H7 (cell line): ENCODE measurements at places on chromosomes 2 and 18.

- DNase-seq: no peak
Measured at GRCh38 chr2:64942693-64943092, 46.5 kb upstream of the SLC1A4 start.

DNA sequence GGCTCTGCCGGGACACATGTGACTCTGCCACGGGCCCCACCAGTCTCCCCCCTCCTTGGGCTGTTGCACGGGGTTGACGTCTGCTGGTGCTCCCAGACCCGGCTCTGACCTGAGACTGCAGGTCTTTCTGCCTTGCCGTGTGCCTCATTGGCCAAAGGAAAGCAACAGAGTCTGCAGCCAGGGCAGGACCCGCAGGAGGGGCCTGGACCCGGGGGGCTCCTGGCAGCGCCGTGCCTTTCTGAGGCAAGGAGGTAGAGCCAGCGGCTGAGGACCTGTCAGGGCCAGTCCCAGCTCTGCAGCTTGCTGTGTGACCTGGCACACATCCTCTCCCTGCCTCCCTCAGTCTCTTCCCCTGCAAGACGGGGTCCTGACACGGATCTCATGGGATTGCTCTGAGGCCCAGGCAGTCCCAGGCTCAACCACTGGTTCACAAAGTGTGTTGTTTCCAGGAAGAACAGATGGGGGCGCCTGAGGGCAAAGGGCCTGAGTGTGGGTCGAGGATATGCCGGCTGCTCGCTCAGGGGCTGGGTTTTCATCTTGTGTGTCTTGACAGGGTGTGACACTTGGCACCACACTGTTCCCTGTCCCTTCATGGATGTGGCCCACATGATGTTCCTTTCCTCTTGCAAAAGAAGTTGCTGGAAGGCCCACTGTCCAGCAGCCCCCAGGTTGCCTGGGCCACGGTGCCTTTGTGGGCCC, 9.0 kb downstream of the CAPN10 start:
- peak; percentile 94 for DNase-seq

GRCh38 chr2:6443061-6443823, 422.5 kb downstream of the CMPK2 start:
- no peak for DNase-seq

DNA sequence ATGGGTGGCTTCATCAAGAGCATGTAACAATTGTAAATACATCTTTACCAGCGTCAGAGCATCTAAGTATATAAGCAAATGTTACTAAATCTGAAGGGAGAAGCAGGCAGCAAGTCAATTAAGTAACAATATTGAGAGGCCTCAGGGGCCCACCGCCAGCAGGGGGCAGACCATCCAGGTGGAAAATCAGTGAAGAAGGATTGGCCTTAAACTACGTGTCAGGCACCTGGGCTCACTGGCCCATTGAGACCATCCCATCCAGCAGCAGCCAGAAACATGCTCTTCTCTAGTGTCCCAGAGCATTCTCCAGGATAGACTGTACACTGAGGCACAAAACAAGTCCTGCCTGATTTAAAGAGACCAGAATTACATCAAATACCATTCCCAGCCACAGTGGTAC, 96.2 kb upstream of the SNTG2 start:
- DNase-seq: peak; percentile 92

GRCh38 chr2:113890253-113891235, 655 bp downstream of the ACTR3 start:
- peak; percentile 78 for DNase-seq

- peak; percentile 1 for DNase-seq
Measured at GRCh38 chr2:226048611-226049010, 649.1 kb downstream of the NYAP2 start.

DNA sequence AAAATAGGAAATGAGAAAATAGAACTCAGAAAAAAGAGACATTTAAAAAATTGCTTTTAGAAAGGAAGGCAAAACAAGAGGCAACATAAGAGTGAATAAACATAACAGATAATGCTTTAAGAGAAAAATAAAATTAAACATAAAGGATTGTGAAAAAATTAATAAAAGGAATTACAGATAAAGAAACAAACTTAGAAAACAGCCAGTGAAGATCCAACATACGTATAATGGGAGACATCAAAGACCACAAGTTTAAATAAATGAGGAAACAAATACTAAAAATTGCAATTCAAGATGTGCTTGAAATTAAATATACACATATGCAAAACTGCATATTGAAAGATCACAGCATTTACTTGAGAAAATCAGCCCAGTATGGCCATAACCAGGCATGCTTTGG, 448.9 kb downstream of the NBAS start:
- no peak for DNase-seq

DNA sequence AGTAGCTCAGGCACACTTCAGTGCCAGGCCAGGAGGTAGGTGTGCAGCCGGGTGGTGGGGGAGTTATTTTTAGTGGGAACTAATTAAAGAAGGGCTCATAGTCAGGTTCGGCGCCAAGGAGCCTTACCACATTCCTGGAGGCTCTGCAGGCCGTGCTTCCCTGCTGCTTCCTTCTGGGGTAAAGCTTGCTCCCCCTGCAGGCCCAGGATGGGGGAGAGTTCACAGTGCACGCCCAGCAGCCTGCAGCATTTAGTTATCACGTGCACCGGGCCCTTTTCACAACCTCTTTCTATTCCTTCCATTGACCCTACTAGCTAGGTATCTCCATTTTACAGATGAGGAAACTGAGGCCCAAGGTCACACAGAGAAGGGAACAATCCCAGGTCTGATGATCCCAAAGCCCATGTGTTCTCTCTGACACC, 2.5 kb downstream of the KCNF1 start:
- DNase-seq: peak; percentile 89

DNA sequence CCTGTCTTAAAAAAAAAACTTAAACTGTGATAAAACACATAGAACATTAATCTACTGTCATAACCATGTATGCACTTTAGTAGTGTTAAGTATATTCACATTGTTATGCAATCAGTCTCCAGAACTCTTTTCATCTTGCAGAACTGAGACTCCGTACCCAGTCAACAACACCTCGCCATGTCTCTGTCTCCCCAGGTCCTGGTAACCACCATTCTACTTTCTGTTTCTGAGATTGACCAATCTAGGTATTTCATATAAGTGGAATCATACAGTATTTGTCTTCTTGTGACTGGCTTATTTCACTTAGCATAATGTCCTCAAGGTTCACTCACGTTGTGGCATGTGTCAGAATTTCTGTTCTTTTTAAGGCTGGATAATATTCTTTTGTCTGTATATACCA, 290.8 kb upstream of the CXCR4 start:
- no peak for DNase-seq

- peak; percentile 48 for DNase-seq
Measured at GRCh38 chr18:12838178-12838634, 45.8 kb downstream of the PTPN2 start.

DNA sequence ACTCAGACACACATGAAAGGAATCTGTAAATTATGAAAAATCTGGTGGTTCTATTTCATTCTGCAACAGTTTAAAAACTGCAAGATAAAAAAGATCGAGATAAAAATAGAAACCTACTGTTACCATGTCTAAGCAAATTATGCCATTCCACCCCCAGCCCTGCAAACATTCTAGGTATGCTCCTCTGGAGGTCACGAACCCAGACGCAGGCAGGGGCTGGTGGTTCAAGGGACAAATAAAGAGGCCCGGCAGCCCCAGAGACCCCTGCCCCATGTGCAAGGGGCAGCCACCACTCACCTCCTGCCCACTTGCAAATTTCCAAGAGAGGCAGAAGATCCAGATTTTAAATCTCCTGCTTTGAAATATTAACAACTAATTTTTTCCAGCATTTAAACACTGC, 210.5 kb downstream of the ANAPC1 start:
- no peak for DNase-seq

- DNase-seq: no peak
Measured at GRCh38 chr2:164287056-164287455, 334.2 kb downstream of the GRB14 start.

DNA sequence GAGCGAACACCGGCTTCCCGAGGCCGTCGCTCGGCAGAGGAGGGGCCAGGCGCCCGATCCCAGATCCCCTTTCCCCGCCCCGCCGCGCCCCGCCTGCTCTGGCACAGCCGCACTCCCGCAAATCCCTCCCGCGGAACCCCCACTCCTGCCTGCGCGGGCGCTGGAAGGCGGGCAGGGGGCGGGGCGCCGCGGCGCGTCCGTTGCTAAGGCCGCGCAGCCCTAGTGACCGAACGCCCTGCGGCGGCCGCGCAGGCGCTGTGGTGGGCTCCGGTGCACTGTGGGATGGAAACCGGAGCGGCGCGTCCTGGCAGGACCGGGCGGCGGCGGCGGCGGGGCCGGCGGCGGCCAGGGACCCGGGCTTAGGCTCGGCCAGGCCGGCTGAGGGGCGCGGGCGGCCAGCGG, at the start of gene TRAF3IP1:
TRAF3IP1 (plus strand) TSS at position 273 of the 402 bp plus-strand sequence. CDS start 145 bp downstream, outside the sequence.
- peak; percentile 99 for DNase-seq

DNA sequence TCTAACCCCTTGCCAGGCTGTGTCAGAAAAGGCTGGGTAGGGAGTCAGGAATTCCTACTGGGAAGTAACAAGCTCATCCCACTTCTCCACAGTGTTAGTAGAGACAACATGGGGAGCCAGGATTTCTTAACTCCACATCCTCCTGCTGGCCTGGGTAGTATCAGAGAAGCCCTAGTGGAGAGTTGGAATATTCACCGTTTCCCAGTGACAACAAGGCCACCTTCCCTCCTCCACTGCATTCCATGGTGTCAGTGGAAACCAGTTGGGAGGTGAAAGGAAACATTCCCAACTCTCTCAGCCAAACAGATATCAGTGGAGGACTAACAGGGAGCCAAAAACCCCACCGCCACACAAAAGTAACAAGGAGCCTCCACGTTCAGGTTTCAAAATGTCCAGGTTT, 41.2 kb downstream of the SRD5A2 start:
- DNase-seq: peak; percentile 33

GRCh38 chr2:57908736-57909161, 137.9 kb upstream of the VRK2 start:
- DNase-seq: no peak

DNA sequence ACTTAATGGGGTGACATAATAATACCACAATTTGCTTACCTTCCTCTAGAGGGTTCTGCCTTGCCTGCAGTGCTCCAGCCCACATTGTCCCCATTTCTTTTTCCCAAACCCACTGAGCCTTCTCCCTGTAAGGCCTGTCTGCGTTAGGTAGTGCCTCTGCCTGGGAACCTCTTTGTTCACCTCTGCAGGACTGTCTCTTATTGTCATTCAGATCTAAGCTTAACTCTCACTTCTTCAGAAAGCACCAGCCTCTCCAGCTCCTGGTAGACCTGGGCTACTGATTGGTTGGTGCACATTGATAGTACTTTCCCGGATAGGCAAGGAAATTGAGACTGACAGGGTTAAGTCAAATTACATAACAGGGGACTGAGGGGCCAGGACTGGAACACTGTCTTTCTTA, 49.1 kb downstream of the CCDC85A start:
- peak; percentile 31 for DNase-seq

GRCh38 chr2:160429248-160430000, 64.2 kb downstream of the RBMS1 start:
- DNase-seq: no peak

GRCh38 chr2:18750672-18751554, 161.5 kb upstream of the NT5C1B start:
- DNase-seq: no peak

GRCh38 chr2:99818842-99819241, 323.5 kb downstream of the AFF3 start:
- DNase-seq: no peak

- peak; percentile 85 for DNase-seq
Measured at GRCh38 chr2:218985325-218986091, 524 bp upstream of the FEV start.

DNA sequence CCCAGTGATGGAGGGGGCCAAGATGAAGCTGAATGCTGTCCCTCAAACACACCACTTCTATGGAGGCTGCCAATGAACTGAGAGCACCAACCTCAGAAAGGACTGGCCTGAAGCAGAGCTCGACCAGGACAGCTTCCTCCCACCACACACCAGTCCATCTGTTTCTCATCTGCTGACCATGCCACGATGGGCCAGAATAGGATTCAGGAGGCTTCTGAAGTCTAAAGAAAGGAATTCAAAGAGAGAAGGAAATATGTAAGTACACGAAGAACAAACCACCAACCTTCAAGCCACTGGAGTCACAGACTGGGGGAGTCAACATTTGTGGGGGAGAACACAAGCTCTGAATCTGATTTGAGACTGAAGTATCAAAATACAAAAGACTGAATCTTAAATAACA, 157.6 kb upstream of the CCDC68 start:
- DNase-seq: no peak

DNA sequence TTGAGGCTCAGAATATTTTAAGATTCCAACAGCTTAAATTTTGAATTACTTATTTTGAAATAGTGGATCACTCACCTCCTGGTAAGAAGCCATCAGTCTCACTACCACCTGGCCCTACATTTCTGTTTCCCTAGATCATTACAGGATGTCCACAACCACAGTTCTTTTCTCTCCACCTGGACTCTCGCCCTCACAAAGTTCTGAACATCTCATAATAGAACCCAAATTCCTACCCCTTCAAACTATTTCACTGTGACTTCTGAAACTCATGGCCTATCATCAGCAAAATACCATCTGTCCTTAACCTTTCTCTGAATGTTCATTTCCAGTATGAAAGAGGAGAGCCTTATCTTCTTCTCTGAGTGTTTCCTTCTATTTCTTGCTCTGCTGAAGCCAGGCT, 299.2 kb upstream of the MGAT5 start:
- DNase-seq: no peak

GRCh38 chr2:132815516-132815915, 145.5 kb upstream of the LYPD1 start:
- no peak for DNase-seq

GRCh38 chr2:110858993-110859701, 126.8 kb downstream of the ACOXL start:
- DNase-seq: peak; percentile 55

DNA sequence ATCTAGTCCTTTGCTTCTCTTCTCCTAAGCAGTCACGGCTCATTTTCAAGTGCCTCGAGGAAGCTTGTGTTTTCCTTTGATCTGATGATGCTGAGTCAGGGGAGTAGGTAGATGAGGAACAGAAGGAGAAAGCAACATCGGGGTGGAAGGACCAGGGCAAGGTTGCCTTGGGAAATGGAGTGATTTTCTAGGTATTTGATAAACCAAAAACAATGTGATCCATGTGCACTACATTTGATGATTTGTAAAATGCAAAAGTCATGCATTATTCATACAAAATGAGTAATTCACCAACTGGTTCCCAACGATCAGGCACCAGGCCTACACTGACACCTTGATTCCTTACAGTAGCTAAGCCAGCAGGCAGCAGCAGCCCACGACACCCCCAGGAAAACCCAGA, 205.3 kb downstream of the ANAPC1 start:
- no peak for DNase-seq

DNA sequence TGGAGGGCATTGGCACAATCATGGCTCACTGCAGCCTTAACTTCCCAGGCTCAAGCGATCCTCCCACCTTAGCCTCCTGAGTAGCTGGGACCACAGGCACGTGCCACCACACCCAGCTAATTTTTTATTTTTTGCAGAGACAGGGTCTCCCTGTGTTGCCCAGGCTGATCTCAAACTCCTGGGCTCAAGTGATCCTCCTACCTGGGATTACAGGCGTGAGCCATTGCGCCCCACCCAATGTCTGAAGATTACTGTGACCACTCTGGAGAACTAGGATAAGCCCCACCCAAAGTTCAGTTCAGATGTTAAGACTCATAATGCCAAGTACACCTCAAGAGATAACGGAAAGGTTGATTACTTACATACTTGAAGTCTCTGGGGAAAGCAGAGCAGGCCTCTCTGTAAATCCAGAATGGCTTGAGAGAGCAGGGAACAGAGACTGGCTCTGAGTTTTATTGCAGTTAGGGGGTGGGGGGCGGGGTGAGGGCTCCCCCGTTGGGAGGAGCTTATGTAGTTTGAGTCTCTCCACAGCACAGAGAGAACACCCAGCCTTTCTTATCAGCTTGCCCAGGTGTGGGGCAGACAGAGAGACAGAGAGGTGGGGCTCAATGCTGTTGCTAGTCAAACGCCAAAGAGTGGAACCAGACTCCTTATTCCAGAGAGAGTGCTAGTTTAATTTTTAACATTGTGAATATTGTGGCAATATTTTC, 26.5 kb upstream of the ERICH2 start:
- DNase-seq: peak; percentile 33
